ENCODE measurements at places on chromosomes 5 and 9. TPM values are rescaled to one million over a fixed set of nuclear protein-coding genes. Genes with fewer than 3 reads are reported as not detected.

KIF4B gene
- not detected for total RNA-seq

MAT2B gene
- 101 TPM for total RNA-seq

CER1 gene
- total RNA-seq: not detected

SPINK1 gene
- not detected for total RNA-seq

MAP1B gene
- not detected for total RNA-seq
